Activated T-cell treated with anti-CD3 and anti-CD28 coated beads, Interleukin-2, amount 50 U/mL, for 4 hours (primary cell): ENCODE measurements at places on chromosomes 6 and 20.

- no peak for DNase-seq
Measured at GRCh38 chr20:45621593-45621992, 7.9 kb upstream of the WFDC10A start.

DNA sequence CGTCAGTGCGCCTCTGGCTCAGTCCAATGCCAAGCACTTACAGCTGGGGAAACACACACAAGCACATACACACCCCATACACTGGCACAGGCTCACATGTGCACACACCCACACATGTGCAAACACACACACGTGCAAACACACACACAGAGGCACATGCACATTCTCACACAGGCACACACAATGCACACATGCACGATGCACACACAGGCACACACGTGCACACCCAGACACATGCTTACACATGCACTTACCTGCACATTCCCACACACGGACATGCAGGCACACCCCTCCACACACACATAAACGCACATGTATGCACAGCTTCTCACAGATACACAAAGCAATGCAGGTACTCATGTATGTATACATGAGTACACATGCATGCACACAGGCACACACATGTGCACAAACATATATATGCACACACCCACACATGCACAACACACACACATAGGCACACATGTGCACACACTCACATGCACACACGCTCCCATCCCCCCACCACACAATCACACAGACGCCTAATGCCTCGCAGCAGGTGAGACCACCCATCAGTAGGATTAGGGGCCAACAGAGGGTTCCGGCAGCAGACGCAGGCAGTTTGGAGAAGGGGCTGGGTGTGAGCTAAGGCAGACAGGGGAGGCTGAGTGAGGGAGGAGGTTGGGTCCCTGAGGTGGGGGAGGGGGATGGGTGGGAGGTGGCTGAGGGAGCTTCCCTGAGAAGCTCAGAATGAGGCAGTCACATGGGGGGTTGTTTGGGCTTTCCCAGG, 71.2 kb upstream of the SLCO4A1 start:
- no peak for DNase-seq

DNA sequence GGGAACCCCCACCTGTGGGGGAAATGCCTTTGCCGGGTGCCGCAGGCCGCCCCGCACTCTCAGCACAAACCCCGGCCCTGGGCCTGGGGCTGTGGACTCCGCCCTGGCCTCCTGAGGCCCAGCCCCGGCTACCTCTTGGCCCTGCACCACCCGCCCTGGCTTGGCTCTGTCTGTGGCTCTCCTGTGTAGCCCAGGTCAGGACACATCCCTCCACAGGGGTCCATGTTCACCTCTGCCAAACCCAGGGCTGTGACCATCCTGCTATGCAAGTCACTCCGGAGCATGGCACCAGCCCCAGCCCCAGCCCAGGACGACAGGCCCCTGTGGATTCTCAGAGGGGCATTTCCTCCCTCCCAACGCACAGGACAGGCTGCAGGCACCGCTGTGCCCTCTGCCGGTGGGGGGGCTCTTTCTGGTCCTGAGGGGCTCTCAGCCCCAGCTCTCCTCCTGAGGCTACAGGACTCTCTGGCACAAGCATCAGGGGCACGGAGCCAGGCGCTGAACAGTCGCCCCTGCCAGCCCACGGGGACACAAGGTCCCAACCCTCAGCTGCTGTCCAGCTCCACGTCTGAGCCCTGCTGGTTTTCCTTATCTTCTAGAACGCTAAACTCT, 45.7 kb downstream of the TAF4 start:
- no peak for DNase-seq

- no peak for DNase-seq
Measured at GRCh38 chr6:16399158-16399557, 160.8 kb downstream of the GMPR start.

DNA sequence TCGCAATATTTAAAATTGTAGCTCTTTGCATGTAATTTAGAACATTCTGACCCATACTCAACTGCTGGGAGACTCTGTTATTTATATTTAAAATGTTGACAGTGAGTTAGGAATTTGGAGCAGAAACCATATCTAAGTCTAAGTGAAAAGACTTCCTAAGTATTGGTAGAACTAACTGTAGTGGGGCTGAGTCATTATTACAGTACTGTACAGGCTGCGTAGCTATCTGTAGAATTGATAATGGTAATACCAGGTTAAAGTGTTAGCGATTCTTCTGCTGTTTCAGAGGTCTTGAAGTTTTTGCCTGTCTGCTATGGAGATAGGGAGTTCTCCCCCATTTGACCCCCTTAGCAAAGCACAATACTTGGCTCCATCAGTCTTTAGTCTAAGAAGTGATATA, 3.6 kb downstream of the TOP1 start:
- no peak for DNase-seq

DNA sequence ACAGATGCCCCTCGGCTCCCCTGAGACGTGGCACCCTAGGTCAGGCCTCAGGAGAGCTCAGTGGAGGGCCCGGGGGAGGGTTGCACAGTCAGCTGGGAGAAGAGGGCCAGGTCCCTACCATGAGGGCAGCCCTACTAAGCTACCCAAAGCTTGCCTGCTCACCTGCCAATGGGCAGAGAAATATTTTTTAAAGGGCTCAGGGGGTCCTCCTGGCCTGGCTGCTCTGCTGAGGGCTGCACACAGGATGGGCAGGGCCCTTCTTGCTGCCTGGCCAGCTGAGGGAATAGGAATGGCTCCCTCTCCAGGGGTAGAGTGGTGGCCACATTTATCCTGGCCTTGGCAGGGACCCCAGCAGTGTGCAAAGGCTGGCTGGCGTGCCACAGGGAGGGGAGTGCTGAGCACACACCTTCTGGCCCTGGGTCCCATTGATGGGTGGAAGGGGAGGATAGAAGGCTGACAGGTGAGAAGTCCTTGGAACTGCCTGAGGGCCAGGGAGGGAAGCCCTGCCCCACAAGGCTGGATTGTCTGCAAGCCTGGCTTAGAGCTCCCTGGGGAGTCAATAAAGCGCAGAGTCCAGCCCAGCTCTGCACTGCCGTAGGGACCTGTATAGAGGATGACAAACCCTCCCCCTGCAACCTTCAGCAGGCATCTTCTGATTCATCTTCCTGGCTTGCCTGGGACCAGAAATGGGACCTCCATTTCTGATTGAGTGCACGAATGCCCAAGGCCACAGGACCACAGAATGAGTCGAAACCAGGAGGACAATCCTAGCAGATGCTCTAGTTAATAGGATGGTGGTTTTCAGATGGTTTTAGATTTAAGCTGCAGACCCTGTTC, 62.1 kb downstream of the NOL4L start:
- DNase-seq: no peak

GRCh38 chr6:44435500-44435899, 48.0 kb downstream of the CDC5L start:
- no peak for DNase-seq

DNA sequence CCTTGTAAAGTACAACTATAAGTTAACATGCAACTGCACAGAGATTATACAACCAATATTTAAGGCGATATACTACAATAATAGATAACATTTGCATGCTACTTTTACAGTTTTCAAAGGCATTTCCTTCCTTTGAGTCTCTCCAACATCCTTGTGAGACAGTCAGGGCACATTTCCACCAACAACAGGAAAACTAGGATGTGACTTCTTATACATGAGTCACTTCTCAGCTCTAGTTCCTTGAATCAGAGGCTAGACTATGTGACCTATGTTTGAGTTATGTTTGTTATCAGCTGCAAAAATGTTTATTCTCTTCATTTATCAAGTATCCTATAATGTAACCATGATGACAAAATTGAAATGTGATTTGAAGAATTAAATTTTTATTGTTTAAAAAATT, 51.7 kb upstream of the TFAP2D start:
- DNase-seq: no peak

DNA sequence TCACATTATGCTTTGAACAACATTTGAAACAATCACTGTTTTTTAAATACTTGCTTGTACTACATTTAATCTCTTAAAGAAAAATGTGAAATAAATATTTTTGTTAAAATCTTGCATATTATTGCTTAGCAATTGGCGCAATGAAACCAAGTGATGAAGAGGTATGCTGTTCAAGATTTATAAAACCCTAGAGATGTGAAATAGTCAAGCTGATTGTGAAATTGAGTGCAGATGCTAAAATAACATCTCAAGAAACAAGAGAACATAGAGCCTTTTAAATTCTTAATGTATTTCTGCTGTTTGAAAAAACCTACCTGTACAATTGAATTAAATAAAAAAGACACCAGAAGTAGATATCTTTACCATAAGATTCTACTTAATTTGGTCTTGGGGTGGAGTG, 179.2 kb upstream of the MCHR2 start:
- DNase-seq: no peak

GRCh38 chr20:33020278-33021161, 10.9 kb upstream of the BPIFB6 start:
- no peak for DNase-seq

GRCh38 chr6:154318721-154319120, 37.9 kb downstream of the IPCEF1 start:
- DNase-seq: no peak

DNA sequence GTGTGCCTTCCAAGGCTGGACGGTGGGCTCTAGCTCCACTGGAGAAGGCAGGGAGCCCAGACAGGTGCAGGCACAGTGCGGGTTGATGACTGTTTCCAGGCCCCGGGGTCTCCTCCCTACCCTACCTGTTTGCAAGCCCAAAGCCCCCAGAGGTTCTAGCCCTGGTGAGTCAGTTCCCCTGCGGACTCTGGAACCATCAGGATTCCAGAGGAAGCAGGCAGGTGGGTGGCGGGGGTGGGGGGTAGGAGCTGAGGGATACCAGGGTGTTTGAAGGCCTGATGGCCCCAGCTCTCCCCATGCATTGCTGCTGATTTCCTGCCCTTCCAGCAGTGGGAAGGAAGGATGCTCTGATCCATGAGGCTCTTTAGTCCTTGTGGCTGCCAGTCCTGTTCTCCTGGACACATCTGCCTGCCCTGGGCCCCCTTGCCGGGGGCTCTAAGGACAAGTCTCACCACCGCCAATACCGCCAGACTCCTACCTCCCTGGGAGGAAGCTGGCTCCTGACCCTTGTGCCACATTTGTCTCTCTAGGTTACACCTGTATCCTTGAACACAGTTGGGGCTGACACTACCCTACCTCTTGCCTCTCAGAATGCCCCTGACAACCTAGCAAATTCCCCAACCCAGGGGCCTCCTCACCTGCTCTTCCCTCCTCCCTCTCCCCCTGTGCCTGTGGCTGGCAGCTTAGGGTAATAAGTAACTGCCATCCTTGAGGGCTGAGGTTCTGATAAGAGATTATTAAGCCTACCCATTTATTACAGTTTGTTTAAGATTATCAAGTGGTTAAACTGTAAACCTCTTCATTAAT, 21.7 kb downstream of the KCNK5 start:
- DNase-seq: no peak

GRCh38 chr20:44990957-44991356, 24.6 kb downstream of the STK4 start:
- no peak for DNase-seq

DNA sequence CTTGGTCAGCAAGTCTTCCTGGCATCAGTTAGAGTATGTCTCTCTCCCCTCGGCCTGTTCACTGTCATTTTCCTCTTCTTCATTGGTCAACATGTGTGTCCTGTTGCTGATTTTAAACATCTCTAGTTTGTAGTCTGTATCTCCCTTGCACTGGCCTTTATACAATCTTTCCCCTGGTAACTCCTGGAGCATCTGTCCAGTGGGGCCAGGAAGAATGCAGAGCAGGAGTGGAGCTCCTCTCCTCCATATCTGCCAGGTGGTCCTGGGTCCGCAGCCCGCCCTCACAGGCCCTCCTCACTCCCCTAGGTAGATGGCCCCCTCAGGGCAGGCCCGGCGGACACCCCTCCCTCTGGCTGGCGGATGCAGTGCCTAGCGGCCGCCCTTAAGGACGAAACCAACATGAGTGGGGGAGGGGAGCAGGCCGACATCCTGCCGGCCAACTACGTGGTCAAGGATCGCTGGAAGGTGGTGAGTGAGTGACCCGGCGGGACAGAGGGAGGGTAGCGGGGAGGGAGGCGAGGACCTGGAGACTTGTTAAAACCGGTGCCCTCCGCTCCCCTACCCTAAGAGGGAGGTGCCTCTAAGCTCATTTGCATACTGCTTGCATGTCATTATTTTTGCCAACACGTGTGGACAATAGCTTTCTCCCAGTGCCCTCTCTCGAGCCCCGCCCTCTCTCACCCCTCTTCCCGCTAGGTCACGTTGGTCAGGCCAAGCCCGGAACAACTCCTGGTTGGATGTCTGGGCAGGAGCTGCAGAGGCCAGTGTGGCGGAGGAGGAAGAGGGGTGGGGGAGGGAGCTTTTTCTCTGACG, 3.2 kb downstream of the TTBK1 start:
- DNase-seq: no peak

GRCh38 chr20:56422076-56422823, 10.2 kb downstream of the CASS4 start:
- DNase-seq: no peak

DNA sequence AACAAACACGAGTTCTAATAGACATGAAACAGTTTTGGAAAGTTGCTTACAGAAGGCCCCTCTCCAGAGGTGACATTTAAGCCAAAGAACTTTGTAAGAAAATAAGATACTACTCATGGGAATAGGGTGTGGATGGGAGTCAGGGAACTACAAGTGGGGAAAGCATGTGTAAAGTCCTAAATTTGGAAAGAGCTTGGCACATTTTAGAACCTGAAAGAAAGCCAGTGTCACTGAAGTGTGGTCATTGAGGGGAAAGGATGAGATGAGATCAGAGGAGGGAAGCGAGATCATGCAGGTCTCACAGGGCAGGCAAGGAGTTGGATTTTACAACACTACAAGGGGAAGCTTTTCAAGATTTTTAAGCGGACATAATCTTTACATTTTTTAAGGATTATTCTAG, 38.0 kb downstream of the VGLL2 start:
- no peak for DNase-seq

- no peak for DNase-seq
Measured at GRCh38 chr6:43800298-43800623, 30.2 kb downstream of the VEGFA start.

GRCh38 chr6:35092362-35093117, 48.6 kb downstream of the TCP11 start:
- DNase-seq: no peak

- DNase-seq: no peak
Measured at GRCh38 chr20:3465301-3465700, 5.5 kb upstream of the ATRN start.

- DNase-seq: no peak
Measured at GRCh38 chr6:74741646-74742045, 464.2 kb downstream of the COL12A1 start.

DNA sequence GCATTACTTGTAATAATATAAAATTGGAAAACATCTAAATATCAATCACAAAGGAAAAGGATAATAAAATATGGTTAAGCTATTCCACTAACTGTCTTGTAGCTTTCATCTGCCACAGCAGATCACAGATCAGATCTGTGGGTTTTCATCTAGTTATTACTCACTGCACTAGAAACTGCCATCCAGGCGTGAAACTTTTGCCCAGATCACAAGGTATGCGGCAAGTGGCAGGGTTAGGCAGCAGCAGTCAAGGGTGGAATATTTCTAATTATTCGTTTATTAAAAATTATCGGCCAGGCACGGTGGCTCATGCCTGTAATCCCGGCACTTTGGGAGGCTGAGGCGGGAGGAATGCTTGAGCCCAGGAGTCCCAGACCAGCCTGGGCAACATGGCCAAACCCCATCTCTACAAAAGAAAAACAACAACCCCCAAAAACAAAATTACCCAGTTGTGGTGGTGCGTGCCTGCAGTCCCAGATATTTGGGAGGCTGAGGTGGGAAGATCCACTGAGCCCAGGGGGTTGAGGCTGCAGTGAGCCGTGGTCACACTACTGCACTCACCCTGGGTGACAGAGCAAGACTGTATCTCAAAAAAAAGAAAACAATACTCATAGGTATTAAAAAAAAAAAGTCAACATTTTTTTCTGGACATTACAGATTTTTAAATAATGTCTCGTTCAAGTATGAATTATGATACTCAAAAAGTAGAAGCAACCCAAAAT, 32.1 kb downstream of the BEND3 start:
- DNase-seq: no peak
